ENCODE measurements at places on chromosomes 7 and 10.

- DNase-seq, result no peak
Measured at GRCh38 chr7:101060992-101061391, 24.3 kb upstream of the TRIM56 start.

DNA sequence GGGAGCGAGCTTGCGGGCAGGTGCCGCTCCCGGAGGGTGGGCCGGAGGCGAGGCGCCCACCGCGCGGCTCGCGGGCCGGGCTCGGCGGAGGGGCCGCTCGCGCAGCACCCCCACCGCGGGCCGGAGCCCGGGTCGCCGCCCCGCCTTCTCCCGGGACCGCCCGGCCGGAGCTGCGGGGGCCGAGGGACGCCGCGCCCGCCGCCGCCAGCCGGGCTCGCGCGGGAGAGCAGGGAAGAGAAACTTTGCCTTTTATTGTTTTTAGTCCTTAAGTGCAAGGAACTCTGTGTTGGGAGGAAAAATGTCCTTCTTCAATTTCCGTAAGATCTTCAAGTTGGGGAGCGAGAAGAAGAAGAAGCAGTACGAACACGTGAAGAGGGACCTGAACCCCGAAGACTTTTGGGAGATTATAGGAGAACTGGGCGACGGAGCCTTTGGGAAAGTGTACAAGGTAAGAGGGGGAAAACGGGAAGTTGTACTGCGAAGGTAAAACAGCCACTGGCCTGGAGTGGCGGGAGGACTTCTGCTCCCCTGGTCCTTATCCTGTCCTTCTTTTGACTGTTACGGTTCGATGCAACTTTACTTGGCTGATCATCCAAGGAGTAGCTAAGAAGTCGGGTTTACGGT, 620 bp downstream of the SLK start:
- DNase-seq, result peak; percentile 29

DNA sequence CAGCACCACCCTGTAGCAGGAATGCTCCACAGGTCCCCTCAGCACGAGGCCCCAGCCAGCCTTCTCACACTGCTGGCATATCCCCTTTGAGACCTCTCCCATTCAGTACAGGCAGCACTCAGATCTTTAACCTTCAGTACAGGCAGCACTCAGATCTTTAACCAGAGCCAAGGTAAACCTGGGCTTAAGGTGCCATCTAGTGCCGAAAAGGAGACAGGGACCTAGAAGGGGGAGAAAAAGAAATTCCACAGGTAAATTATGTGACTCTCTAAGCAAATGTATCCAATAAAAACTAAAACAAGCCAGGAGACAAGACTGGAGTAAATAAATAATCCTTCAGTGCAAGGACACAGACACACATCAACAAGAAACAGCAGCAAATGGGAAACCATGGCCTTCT, 358.6 kb downstream of the PTPRN2 start:
- no peak for DNase-seq

DNA sequence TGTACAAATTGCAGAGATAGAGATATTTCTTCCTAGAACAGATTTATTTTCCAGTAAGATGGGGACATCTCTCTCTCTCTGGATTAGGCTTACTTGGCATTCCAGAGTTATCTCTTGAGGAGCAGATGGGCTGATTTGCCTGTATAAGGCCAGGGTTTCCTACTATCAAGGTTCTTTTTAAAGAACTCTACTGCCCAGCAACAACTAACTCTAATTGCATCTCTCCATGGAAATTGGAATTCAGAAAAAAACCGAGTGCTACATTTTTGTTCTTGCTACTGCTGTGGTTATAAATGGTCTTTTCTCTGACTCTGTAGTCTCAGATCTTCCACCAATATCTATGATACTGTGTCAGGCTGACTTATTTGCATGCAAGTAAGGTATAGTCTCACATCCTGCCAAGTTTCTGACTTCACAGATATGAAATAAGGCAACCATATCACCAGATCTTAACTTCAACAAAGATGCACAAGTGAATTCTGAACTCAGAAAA, 161.1 kb downstream of the CRPPA start:
- DNase-seq, result no peak

- DNase-seq, result no peak
Measured at GRCh38 chr10:12444981-12445700, 95.8 kb downstream of the CAMK1D start.

DNA sequence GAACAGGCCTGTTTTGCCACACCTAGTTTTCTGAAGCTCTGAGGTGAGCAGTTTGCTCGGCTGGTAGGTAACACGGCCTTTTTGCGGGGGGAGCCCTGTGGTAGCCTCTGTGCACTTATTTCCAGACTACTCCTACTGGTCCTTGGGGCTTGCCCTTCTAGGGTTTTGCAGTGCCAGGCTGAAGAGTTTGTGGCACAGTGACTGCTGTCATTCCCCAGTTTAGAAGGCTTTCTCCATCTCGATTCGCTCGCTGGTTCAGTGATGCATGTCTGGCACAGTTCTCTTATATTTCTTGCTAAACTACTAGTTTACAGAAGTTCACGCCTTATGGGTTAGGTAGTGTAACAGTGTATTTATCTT, 711 bp downstream of the KIF20B start:
- no peak for DNase-seq

GRCh38 chr7:95479992-95480624, 5.6 kb upstream of the ASB4 start:
- no peak for DNase-seq

DNA sequence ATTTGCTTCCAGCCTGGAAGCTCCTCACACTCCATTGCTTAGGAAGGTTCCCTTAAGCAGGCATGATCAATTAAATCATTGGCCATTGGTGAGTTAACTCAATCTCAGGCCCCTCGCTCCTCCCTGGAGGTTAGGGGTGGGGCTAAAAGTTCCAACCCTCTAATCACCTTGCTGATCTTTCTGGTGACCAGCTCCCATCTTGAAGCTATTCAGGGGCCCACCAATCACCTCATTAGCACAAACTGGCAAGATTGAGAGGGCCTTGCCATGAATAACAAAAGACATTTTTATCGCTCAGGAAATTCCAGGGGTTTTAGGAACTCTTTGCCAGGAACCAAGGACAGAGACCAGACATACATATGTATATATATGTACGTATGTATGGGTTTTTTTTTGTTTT, 58.4 kb downstream of the AGK start:
- DNase-seq, result no peak

- no peak for DNase-seq
Measured at GRCh38 chr7:71112436-71112835, 19.5 kb upstream of the GALNT17 start.

- DNase-seq, result no peak
Measured at GRCh38 chr7:92854501-92855238, 18.3 kb upstream of the CDK6 start.

DNA sequence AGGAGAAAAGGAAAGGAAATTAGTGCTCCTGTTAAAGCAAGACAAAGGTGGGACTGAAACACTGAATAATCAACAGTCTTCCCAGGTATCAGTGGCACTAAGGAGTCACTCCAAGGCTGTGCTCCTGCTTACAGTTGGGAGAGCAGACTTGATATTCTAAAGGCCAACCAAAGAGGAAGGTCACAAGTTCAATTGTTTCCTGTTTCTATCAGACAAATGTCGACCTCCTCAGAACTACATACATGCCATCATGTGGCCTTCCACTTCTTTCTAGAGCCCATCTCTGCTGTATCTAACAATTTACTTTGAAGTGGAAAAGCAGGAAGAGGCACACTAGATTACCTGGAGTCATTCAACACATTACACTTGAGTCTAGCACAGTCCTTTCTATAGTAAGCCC, 3.4 kb downstream of the ZNF239 start:
- DNase-seq, result no peak

DNA sequence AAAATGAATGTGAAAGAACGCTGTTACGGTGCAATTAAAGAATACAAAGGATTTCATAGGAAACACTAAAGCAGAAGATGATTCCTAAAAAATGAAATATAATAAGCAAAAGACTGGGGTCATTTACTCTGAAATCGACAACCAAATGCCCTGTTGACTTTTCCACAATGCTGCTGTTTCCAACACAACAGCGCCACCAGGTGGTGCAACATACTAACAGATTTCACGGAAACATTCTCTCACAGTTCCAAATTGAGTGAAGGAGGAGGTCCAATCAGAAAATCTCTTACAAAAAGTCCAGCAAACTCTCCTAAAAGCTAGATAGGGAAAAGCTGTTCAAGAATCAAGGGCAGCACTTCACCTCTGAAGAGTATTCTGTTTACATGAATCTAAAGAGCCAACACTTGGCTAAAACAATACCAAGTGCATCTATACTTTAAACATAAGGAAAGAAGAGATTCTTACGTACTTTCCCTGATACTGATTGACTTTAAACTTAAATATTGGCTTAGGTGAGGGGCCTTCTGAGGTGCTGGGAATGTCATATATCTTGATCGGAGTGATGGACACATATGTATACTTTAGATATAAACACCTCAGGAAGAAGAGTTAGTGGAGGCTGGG, 55.9 kb downstream of the UPF2 start:
- DNase-seq, result peak; percentile 61

GRCh38 chr7:128311013-128311412, 32.7 kb downstream of the RBM28 start:
- no peak for DNase-seq

- no peak for DNase-seq
Measured at GRCh38 chr7:96241855-96242254, 80.0 kb downstream of the SLC25A13 start.

GRCh38 chr10:24849501-24850299, 102.7 kb downstream of the PRTFDC1 start:
- DNase-seq, result no peak
